NCI-H524 treated with DMSO at 0.1 percent for 48 hours (cell line): ENCODE measurements at places on chromosomes 3 and 15.

DNA sequence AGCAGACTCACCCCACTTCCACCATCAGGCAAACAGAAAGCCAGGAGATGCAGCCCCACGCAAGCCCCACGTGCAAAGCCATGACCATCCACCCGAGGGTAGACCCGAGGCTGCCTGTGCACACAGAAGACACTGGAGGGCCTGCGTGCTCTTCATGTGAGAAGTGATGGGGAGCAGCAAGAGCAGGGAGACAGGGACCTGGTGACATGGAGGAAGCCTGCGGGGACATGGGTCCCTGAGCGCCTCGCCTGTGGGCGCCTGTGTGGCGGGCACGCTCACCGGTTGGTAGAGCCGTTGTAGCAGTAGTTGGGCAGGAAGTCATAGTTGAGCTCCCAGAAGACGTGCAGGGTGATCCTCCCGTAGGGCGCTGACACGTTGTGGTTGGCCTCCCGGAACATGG lies 65.0 kb downstream of the NIPA2 start:
- no peak for DNase-seq

DNA sequence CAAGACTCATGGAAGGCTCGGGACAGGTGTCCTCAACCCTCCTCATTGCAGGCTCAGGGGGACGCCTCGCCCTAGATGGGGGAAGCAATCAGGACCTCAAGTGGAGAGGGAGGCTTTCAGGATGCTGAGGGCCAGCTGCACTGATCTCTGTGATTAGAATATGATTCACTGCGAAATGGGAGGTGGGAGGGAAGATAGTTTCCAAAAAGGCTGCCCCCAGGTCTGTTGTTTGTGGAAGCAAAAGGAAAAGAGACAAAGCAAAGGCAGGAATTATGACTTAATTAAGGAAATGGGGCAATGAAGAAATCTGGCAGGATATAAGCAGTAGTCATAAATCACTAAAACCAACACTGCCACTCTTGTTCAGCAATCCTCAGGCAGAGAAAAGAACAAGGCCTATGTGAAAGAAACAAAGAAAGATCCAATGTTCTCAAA lies 85.6 kb upstream of the ABHD17C start:
- DNase-seq = no peak

- DNase-seq = no peak
These were observed 135.6 kb upstream of the SUCLG2 start for GRCh38 chr3:67790043-67790442.

- DNase-seq = no peak
These were observed 129.0 kb downstream of the SERPINI1 start for GRCh38 chr3:167864552-167864874.

GRCh38 chr3:38598791-38599190 lies 50.7 kb downstream of the SCN5A start:
- DNase-seq = no peak

GRCh38 chr15:80015156-80015555 lies 44.2 kb upstream of the BCL2A1 start:
- no peak for DNase-seq

- DNase-seq = no peak
These were observed 22.2 kb upstream of the CDAN1 start for GRCh38 chr15:42759093-42759492.

DNA sequence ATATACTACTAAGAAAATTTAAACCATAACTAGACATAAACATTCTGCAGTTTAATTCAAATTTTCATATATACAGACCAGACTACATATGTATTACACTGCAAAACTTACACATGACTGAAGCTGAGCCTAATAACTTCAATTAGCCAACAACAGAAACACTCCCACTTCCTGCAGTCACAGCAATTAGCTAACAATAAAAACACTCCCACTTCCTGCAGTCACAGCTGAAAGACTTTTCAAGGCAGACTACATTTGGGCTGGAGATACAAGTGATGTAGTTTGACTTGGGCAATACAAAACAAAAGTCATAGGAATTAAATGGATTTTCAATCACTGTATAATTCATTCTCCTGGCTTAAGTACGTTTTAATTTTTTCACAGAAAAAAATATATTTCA lies 10.3 kb downstream of the TM2D3 start:
- no peak for DNase-seq

GRCh38 chr3:53171827-53172505 lies 11.0 kb downstream of the PRKCD start:
- no peak for DNase-seq

- no peak for DNase-seq
These were observed 160.8 kb upstream of the GPR149 start for GRCh38 chr3:154590675-154591384.

GRCh38 chr15:25910832-25911231 lies 47.7 kb upstream of the ATP10A start:
- no peak for DNase-seq

DNA sequence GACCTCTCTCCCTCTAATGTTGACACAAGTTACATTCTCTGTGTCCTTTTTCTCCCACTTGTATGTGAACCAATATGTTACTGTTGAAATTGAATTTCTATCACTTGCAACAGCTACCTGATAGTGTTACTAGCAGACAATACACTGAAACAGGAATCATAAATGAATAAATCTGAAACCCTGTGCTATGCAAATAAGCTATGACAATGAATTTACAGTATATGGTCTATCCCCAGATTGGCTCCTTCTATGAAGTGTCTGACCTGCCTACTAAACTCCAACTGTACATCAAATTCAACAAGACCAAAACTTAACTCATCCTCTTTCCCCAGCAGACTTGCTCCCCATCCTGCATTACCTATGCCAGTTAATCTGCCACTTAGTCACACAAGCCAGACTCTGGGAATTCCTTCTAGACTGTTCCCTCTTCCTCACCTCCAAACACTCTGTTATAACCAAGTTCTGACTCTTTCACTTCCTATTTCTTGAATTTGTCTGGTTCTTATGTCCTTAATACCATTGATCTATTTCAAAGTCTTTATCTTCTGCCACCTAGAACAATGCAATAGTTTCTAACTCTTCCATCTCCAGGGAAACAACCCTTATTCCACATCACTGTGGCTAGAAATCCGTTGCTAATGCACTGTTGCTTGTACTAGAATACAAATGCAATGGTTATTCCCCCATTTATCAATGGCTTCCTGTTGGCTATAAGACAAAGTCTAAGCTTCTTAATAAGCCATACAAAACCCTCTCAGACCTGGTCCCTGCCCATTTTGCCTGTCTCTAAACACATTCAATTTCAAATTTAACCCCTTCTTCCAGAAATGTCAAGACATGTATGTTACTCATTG lies 13.4 kb upstream of the ZNF639 start:
- no peak for DNase-seq

DNA sequence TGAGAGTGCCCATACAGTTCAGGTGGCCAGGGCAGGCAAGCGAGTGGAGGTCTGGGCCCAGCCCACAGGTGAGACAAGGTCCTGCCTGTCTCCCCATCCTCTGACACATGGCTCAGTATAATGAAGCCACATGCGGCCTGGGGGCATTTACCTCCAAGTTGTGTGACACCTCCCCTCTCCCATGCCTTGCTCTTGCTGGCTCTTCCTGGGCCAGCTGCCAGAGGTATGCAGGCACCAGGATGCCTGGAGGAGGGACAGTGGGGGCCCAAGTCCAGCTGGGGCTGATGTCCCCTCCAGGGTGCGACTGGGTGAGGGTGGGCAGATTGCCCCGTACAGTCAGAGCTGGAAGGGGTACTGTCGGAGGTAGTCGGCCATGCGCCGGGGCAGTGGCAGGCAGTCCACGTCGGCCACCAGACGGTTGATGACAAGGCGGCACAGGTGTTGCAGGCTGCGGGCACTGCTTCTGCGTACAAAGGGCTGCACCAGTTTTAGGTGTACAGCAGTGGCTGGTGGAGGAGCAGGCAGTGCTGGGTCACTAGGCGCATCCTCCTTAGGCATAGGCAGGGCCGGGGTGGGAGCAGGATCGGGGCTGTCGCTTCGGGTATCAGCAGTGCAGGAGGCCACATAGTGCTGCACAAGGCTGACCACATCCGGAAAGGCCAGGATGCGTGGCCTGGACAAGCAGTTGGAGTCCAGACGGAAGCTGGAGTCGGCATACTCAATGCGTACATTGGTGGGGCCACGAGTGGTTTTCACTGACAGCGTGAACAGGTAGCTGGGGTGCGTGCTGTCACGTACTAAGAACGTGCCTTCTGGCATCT lies 4.1 kb downstream of the CISH start:
- no peak for DNase-seq

DNA sequence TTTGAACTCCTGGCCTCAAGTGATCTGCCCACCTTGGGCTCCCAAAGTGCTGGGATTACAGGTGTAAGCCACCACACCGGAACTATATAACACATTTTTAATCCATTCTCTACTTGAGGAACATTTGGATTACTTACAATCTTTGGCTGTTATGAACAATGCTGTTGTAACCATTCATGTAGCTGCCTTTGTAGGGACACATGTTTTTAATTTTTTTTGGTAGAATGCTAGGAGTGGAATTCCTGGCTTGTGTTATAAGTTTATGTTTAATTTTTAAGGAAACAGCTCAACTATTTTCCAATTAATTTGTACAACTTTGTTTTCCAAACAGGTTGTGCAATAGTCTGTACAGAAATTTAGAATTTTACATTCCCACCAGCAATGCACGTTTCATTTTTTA lies 51.7 kb downstream of the GPR149 start:
- DNase-seq = no peak

DNA sequence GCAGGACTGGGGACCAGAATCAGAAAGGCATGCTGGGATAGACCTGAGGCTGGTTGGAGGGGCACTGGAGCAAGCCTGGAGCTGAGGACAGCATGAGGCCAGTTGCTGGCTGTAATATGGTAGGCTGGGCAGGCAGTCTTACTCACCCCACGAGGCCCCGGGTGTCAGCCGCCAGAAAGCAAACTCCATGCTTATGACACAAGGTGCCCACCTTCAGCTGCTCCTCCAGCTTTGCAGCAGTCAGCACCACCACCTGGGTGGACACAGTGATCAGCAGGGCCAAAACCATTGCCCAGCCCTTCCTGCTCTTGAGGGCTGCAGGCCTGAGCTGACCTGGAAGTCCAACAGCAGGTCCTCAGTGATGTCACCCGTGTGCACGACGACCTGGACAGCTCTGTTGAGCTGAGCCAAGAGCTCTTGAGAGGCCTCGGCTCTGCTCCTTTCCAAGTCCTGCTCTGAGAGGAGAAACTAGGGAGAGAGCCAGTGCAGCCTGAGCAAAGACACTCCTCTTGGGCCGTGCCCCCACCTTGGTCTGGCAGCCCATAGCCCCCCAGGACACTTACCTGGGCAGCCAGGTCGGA lies 747 bp downstream of the UBA7 start:
- DNase-seq = no peak

DNA sequence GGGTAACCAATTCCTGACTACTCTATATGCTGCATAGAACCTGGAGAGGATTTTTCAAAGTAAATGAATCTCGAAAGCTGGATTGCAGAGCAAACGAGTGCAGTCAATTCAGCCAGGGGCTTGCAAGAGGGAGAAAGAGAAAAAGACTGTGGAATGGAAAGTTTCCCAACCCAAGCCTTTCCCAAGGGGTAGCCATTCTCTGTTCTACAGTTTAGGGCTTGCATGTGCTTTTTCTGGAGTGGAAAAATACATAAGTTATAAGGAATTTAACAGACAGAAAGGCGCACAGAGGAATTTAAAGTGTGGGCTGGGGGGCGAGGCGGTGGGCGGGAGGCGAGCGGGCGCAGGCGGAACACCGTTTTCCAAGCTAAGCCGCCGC lies 511 bp upstream of the RARB start:
- DNase-seq = no peak

GRCh38 chr3:38655708-38656300 lies 6.3 kb upstream of the SCN5A start:
- no peak for DNase-seq

DNA sequence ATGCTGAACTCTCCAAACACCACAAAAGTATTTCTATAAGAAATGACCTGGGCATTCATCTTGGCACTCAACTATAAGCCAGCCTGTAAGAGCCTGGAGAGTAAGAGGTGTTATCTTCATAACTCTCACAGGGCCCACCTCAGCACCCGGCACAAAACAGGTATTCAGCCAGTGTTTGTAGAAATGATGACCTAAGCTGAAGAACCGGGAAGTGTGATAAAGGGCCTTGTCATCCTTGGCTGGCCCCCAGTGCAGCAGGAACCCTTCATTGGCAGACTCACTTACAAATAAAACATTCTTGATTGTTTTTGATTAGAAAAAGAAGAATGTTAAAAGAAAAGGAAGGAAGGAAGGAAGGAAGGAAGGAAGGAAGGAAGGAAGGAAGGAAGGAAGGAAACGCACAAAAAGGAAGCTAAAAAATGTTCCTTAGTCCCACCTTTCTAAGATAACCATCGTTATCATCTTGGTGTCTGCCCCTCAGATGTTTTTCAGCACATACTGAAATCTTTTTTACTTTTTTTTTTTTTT lies 52.1 kb downstream of the DAPK2 start:
- no peak for DNase-seq

DNA sequence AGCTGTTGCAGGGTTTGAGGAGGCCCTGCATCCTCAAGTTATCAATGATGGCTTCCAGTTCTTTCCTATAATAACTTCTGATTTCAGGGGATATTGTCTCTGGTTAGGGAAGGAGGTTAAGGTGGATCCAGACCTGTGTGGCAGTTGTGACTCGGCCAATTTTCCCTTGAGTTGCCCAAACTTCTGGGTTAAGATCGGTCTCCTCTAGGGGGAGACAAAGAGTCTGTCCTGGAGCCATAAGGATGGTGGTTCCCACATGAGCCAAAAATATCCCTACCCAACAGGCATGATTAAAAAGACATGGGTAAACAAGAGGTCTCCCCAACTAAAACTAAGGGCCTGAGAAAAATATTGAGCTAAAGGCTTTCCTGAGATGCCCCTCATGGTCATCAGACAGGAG lies 227.5 kb upstream of the MDFIC2 start:
- DNase-seq = no peak

GRCh38 chr3:107796791-107797190 lies 274.0 kb downstream of the BBX start:
- peak; percentile 85 for DNase-seq

DNA sequence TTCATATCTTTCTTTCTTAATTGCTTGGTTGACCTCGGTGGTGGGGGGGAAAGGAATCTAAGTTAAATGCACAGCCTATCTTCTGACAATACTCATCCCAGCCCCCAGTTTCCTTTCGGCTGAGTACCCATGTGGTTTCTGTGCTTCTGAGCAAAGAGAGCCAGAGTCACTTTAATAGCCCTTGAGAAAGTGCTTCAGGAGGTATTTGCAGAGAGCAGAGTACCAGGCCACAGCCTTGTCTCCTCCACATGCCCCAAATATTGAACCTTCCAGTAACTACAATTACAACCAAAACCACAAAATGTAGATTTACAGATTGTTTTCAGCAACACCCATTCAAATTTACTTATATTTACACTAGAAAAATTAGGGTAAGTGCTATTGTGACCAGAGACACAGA lies 647.4 kb downstream of the NR2F2 start:
- no peak for DNase-seq
